ENCODE measurements at places on chromosomes 2 and 18. TPM values are rescaled to one million over a fixed set of nuclear protein-coding genes. Genes with fewer than 3 reads are reported as not detected.

Gene MC4R
- total RNA-seq = not detected

Gene PAX8
- not detected for total RNA-seq

Gene ZFP36L2
- 105 TPM for total RNA-seq

Gene TUBA4A
- total RNA-seq = 27.2 TPM

Gene SERPINB13
- total RNA-seq = not detected

Gene TMEM247
- not detected for total RNA-seq

Gene TIGD1
- 6.3 TPM for total RNA-seq

Gene TXNDC2
- total RNA-seq = 0.28 TPM
